ENCODE measurements at places on chromosomes 2 and 18. TPM values are rescaled to one million over a fixed set of nuclear protein-coding genes. Genes with fewer than 3 reads are reported as not detected.

Gene GYPC
- 98.8 TPM for total RNA-seq

Gene TMEM169
- total RNA-seq = 0.25 TPM

GRCh38 chr2:221025398-221025797 is 546.7 kb downstream of the EPHA4 start:
- H3K27ac ChIP-seq = no peak overlapping the region
- H3K36me3 ChIP-seq = no peaks in the 10 kb centered on the region
- DNase-seq = no peak
- peaks cover 9% of the 10 kb centered on the region for H3K4me1 ChIP-seq
- no peak overlapping the region for H3K4me3 ChIP-seq

Gene OR6B2
- not detected for total RNA-seq

Gene IL18RAP
- 0.30 TPM for total RNA-seq

DNA sequence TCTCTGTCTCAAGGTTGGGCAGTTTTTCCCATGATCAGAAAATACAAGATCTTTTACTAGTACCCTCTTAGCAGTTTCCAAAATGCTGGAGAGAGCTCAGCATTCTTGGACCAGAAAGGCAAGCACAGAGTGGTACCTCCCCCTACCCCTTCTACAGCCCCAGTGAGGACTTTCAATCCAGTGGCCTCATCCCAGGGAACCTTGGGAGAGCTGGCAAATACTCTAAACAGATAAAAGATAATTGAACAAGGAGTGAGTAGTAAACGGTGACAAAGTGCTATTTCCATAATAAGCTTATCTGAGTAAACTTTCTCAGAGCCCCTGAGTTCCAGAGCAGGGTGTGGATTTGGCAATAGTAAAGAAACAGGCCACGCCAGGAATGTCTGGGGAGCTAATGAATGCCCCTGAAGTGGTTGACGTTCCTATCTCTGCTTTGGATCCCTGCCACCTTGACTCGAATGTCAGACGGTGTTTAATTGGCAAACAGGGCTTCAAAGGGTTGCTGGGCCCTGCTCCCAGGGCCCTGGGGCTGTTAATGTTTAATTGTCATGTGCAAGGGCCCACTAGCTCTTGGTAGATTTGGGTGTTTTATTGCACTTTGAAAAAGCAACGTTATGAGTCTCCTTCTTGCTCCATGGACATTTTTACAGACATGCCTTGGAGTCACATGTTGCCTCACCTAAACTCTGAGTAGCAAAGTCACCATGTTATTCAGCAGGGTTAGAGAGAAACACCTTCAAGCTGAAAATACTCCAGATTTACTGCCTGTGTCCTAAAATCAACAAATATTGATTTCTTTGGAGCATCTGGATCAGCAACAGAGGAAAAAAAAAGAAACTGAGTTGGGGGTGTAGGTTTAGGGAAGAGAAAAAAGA is 239.9 kb downstream of the CYRIA start:
- H3K4me3 ChIP-seq = no peak overlapping the region
- peaks cover 15% of the 10 kb centered on the region for H3K4me1 ChIP-seq
- H3K27ac ChIP-seq = peak overlapping the region; percentile 6
- H3K36me3 ChIP-seq = no peaks in the 10 kb centered on the region
- peak; percentile 22 for DNase-seq

DNA sequence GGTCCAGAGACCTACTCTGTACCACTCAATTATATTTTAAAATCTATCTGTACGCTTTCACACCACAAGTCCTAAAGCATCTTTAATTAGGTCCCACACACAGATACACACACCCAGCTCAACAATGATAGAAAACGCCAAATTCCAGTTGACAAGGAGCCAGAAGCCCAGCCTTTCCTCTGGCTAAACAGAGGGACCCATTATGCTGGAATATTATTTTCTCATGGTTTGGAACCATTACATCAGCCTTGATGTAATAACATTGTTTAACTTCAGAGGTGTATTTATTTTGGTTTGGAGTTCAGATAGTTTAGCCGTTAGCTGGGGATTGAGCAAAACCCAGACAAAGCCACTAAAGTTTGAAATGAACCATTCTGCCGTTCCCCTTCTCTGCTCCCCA is 14.0 kb upstream of the INHBB start:
- H3K27me3 ChIP-seq = peaks cover 44% of the 10 kb centered on the region
- no peak for DNase-seq
- no peak overlapping the region for H3K27ac ChIP-seq
- no peak overlapping the region for H3K4me3 ChIP-seq
- H3K36me3 ChIP-seq = no peaks in the 10 kb centered on the region
- no peaks in the 10 kb centered on the region for H3K4me1 ChIP-seq

- H3K36me3 ChIP-seq = no peaks in the 10 kb centered on the region
- H3K4me3 ChIP-seq = peak overlapping the region; percentile 86
- peak overlapping the region; percentile 96 for H3K27ac ChIP-seq
These were observed 518 bp upstream of the NFU1 start for GRCh38 chr2:69437751-69438154.

DNA sequence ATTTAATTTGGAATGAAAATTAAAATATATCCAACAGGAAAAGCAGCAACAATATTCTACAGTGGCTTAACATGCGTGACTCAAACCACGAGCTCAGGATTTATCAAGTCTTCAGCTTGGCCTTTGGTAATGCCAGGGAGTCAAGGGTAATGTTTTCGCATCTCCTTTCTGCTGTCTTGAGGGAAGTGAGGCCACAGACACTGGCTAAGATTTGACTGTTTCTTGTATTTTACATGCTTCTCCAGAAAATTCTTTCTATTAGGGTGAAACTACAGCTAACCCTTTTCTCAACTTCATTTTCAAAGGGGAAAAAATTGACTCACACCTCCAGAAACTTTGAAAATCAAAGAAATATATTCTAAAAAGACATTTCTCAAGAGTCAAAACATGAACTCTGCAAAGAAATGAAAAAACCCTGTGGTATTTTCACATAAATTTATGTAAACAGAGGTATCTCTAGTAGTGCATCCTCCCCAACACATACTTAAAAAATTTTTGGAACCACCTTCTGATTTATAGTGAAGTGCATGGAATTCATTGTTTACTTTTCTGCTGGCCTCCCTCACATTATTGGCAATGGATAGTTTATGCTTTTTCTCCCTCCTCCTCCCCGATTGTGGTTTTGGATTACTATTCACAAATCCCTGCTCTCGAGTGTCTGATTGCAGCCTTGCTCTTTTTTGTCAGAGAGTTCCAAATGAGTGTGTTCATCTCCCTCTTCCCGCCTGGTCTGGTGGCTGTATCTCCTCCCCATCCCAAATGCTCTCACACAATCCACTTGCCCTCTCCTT is 48.7 kb downstream of the DPP4 start:
- no peaks in the 10 kb centered on the region for H3K36me3 ChIP-seq
- H3K4me1 ChIP-seq = peaks cover 49% of the 10 kb centered on the region
- H3K27ac ChIP-seq = no peak overlapping the region
- H3K4me3 ChIP-seq = no peak overlapping the region

Gene LDLRAD4
- total RNA-seq = 43.3 TPM

Gene UPP2
- total RNA-seq = not detected

GRCh38 chr2:99775585-99775984 is 285.8 kb upstream of the REV1 start:
- H3K4me3 ChIP-seq = no peak overlapping the region
- H3K27me3 ChIP-seq = no peaks in the 10 kb centered on the region
- H3K36me3 ChIP-seq = no peaks in the 10 kb centered on the region
- no peak overlapping the region for H3K27ac ChIP-seq
- no peak for DNase-seq
- no peaks in the 10 kb centered on the region for H3K4me1 ChIP-seq

GRCh38 chr18:10386049-10386448 is 68.4 kb upstream of the APCDD1 start:
- H3K4me1 ChIP-seq = no peaks in the 10 kb centered on the region
- H3K27me3 ChIP-seq = no peaks in the 10 kb centered on the region
- no peak overlapping the region for H3K27ac ChIP-seq

GRCh38 chr18:55458456-55459203 is 129.4 kb downstream of the TCF4 start:
- no peak overlapping the region for H3K27ac ChIP-seq
- H3K4me1 ChIP-seq = no peaks in the 10 kb centered on the region
- H3K4me3 ChIP-seq = no peak overlapping the region
- H3K27me3 ChIP-seq = no peaks in the 10 kb centered on the region

DNA sequence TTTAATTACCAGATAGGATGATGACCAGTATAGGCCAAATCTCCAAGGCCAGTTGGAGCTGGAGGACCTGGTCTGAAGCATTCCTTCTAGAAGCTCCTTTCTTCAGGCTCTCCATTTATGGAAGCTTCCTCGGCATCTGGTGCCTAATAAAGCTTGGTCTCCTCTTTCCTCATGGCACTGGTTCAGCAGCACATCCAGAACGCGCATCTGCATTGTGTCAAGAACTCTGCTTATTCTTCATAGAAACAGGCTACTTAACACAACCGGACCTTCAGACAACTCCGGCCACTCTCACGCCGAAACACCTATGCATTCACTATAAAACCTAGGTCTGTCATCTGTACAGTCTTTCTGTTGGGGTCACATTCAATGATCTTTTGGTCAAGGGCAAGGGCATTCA is 99.8 kb downstream of the COL6A3 start:
- no peaks in the 10 kb centered on the region for H3K27me3 ChIP-seq
- H3K36me3 ChIP-seq = no peaks in the 10 kb centered on the region
- no peak overlapping the region for H3K4me3 ChIP-seq

DNA sequence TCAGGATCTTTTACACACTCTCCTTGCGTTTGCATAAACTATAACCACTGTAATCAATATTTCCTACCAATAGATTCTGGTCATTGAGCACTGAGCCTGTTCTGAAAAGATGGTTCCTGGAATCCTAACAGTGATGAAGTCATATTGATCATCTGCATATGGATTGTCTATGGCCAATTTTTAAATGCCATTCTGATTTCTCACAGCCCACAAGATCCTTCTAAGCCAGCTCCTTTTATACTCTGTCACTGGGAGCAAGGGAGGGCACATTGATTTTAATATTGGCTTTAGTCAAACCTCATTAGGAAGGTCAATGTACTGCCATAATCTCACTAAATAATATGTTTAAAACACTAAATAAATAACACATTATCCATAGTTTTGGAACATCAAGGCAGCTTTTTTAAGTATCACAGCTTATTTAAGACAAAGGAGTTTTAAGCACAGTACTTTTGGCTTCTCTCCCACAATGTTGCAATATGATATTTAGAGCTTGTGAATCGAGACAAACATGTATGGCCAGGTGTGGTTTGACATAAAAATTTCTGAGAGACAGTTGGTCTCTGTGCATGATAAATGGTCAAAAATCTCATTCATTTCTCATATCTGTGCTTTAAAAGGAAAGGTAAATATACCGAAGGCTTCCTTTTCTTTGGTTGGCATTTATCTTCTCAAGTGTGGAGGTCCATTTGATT is 267.3 kb downstream of the MTX2 start:
- H3K27me3 ChIP-seq = no peaks in the 10 kb centered on the region
- H3K4me3 ChIP-seq = no peak overlapping the region
- H3K36me3 ChIP-seq = no peaks in the 10 kb centered on the region
- H3K4me1 ChIP-seq = no peaks in the 10 kb centered on the region

GRCh38 chr18:32271672-32272208 is 81.9 kb downstream of the MEP1B start:
- H3K4me1 ChIP-seq = peaks cover 10% of the 10 kb centered on the region
- H3K4me3 ChIP-seq = no peak overlapping the region
- H3K27ac ChIP-seq = no peak overlapping the region
- no peaks in the 10 kb centered on the region for H3K27me3 ChIP-seq
- H3K36me3 ChIP-seq = peaks cover 21% of the 10 kb centered on the region

Gene VSNL1
- total RNA-seq = 15.8 TPM

DNA sequence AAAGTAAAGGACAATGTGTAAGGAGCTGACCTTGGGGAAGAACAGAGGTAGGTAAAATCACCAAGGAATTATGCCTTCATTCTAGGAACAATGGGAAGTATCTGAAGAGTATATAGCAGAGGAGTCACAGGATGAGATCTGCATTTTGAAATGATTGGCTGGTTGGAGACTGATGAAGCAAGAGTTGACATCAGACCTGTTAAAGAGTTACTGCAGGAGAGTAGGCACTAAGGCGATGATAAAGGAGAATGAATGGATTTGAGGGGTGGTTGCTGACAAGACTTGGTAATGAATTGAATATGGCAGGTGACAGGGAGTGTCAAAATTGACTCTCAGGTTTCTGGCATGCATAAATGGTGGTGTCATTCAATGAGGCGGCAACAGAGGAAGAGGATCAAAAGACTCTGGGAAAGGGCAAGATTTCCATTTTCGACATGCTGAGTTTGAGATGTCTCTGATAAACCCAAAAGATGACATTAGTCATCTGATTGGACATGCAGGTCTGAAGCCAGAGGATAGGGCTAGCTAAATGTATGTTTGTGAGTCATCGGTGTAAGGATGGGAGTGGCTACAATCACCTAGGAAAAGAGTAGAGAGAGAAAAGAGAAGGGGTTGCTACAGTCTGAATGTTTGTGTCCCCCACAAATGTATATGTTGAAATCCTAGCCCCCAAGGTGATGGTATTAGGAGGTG is 236.5 kb downstream of the DYM start:
- DNase-seq = no peak
- H3K4me3 ChIP-seq = no peak overlapping the region
- no peaks in the 10 kb centered on the region for H3K27me3 ChIP-seq
- peaks cover 13% of the 10 kb centered on the region for H3K4me1 ChIP-seq
- H3K36me3 ChIP-seq = no peaks in the 10 kb centered on the region

- H3K4me1 ChIP-seq = peaks cover 8% of the 10 kb centered on the region
- DNase-seq = no peak
- no peak overlapping the region for H3K27ac ChIP-seq
- H3K4me3 ChIP-seq = no peak overlapping the region
These were observed 12.1 kb downstream of the MRPL44 start for GRCh38 chr2:223969315-223969714.

Gene AFF3
- 8.0 TPM for total RNA-seq

Gene CYTIP
- 0.82 TPM for total RNA-seq

Gene TXNDC2
- not detected for total RNA-seq

- peaks cover 18% of the 10 kb centered on the region for H3K4me1 ChIP-seq
- H3K27ac ChIP-seq = no peak overlapping the region
- no peaks in the 10 kb centered on the region for H3K27me3 ChIP-seq
- H3K36me3 ChIP-seq = no peaks in the 10 kb centered on the region
These were observed 428.3 kb downstream of the PARD3B start for GRCh38 chr2:204973616-204974015.

DNA sequence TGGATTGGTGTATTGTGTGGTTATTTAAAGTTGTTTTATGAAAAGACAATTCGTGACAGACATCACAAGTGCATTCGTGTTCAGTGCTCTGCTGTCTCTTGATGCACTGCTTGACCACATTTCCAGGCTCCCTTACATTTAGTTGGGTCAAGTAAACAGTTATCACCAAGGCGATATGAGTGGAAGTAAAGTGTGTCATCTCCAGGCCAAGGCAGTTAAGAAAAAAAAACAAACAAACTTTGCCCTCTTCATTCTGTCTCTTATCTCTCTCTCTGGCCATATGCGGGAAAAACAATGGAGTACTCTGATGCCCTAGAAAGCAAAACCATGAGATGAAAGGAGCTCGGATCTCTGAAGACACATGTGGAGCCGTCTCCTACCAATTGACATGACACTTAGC is 131.1 kb downstream of the DSEL start:
- H3K27ac ChIP-seq = no peak overlapping the region
- DNase-seq = no peak
- H3K36me3 ChIP-seq = no peaks in the 10 kb centered on the region
- no peak overlapping the region for H3K4me3 ChIP-seq
- no peaks in the 10 kb centered on the region for H3K4me1 ChIP-seq
- H3K27me3 ChIP-seq = no peaks in the 10 kb centered on the region

Gene AQP12A
- not detected for total RNA-seq

Gene TBR1
- total RNA-seq = not detected

- no peak overlapping the region for H3K4me3 ChIP-seq
- no peaks in the 10 kb centered on the region for H3K36me3 ChIP-seq
- no peak for DNase-seq
- H3K4me1 ChIP-seq = no peaks in the 10 kb centered on the region
- H3K27me3 ChIP-seq = no peaks in the 10 kb centered on the region
- no peak overlapping the region for H3K27ac ChIP-seq
These were observed 990.9 kb upstream of the ACVR2A start for GRCh38 chr2:146853741-146854444.
